Vagina (tissue), 2 donors: ENCODE measurements at places on chromosomes 4 and X. TPM values are rescaled to one million over a fixed set of nuclear protein-coding genes. Genes with fewer than 3 reads are reported as not detected.

- DNase-seq: no peak
Observed at GRCh38 chr4:147640331-147640730, 23.1 kb downstream of the TMEM184C start.

DNA sequence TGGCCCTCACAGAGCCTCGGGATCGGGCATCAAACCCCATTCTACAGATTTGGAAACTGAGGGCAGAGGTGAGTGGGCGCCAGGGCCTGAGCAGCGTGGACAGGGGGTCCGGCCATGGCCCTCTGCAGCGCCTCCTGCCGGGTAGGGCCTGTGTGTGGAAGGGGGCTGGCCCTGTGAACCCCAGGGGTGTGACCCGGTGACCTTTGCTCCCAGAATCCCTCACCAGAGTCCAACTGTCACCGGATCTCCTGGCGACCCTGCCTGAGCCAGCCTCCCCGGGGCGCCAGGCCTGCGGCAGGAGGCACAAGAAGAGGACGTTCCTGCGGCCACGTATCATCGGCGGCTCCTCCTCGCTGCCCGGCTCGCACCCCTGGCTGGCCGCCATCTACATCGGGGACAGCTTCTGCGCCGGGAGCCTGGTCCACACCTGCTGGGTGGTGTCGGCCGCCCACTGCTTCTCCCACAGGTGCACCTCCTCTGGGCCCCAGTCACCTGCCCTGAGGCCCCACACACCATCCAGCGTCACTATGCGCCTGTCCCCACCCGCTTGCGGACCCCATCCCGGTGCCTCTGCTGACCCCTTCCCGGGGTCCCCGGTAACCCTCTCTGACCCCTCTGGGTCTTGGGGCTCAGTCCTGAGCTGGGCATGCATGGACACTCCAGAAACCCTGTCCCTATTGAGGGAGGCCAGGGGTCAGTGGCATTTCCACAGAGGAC lies 4.2 kb downstream of the HGFAC start:
- DNase-seq: no peak

- DNase-seq: no peak
Observed at GRCh38 chr4:4560642-4561041, 18.8 kb upstream of the STX18 start.

DNA sequence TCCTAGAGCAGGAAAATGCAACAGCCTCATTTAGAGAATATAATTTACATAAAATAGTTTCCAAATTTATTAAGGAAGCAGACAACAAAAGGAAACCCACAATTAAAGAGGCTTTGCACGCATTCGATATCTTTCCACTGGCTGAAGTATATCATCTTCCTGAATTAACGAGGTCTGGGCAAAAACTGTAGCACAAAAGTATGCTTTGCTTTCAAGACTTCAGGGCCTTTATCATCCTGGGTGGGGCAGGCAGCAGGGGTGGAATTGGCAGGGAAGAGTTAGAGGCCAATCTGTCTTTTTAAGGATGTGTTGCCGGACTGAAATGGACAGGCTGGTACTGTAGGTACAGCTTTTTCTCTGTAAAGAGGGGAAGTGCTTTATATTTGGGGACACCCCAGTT lies 17.0 kb upstream of the STX18 start:
- DNase-seq: no peak

- DNase-seq: no peak
Observed at GRCh38 chr4:165207431-165208220, at the start of gene KLHL2. KLHL2 (plus strand) TSS chr4:165207561; CDS start chr4:165207877, 316 bp downstream.

DNA sequence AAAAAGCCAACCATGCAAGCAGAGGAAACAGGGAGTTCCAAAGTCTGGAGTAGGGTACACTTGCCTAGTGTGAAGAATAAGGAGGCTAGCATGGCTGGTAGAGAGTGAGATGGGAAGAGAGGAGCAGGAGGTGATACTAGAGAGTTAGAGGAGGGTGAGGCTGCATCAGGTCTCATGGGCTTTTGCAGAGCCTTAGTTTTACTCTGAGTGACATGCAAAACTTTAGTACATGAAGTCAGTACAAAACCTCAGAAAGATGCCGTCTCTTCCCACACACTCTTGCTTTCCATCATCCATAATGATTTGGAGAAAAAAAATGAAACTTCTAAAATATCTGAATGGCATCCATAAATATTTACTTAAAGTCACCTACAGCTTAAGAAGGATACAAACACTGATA lies 5.0 kb downstream of the OPRPN start:
- no peak for DNase-seq

- DNase-seq: no peak
Observed at GRCh38 chr4:657834-658667, 16.0 kb downstream of the ATP5ME start.

DNA sequence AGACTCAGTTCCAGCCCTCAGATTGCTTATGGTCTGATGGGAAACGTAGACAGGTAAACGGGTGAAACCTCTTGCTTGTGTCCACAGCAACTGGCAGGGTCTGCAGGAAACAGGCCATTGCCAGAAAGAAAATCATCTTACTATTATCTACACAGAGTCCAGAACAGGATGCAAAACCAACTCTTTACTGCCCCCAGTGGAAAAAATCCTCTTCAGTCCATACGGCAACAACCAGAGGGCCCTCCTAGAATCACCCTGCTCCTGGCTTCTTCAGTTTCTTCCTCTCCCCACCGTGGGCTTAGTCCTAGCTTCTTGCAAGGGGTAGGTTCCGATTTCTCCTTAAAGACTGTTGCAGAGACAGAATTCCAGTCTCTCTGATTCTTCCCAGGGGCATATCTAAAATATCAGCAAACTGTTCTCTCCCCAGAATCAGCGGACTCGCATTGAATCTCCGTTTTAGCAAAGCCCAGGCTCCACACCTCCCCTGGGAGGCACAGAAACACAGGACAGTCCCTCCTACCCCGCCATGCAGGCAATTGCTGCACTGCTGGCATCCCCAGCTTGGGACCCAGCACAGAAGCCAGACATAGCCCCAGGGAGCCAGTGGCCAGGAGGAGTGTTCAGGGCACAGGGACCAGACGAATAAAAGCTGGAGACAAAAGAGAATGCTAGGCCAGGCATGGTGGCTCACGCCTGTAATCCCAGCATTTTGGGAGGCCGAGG lies 41.0 kb upstream of the SH3RF1 start:
- DNase-seq: no peak

DNA sequence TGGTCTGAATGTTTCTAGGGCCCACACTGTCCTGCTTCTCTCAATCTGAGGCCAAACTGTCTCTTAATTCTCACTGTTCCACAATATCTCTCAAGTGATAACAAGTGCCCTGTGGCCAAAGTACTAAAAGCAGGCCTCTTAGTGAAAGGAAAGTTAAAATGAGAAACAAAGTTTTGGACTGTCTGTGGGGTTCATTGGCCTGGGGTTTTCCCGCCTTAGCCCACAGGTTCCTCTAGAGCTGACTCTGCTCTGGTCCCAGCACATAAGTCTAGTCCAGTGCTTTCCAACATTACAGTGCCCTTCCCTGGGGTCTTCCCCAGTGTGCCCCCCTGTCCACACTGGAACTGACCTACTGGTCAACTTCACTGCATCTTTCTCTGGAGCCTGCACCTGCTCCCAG lies 6.3 kb downstream of the MAGEB1 start:
- no peak for DNase-seq

DNA sequence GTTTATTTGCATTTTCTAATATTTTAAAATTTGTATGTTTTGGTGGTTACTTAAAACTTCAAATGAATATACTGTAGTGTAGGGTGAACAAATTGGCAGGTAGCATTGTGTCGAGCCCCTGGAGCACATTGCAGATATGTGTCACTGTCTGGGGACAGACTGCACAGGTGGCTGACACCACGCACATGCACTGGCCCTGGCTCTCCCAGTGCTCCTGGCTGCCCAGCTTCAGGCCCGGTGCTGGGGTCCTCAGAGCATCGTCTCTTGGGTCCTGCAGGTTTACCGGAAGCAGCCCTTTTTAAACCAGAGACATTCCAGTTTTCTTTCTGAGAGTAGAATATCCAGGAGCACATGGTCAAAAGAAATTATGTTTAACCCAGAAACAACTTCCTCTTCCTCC lies 15.6 kb downstream of the BST1 start:
- DNase-seq: no peak

DNA sequence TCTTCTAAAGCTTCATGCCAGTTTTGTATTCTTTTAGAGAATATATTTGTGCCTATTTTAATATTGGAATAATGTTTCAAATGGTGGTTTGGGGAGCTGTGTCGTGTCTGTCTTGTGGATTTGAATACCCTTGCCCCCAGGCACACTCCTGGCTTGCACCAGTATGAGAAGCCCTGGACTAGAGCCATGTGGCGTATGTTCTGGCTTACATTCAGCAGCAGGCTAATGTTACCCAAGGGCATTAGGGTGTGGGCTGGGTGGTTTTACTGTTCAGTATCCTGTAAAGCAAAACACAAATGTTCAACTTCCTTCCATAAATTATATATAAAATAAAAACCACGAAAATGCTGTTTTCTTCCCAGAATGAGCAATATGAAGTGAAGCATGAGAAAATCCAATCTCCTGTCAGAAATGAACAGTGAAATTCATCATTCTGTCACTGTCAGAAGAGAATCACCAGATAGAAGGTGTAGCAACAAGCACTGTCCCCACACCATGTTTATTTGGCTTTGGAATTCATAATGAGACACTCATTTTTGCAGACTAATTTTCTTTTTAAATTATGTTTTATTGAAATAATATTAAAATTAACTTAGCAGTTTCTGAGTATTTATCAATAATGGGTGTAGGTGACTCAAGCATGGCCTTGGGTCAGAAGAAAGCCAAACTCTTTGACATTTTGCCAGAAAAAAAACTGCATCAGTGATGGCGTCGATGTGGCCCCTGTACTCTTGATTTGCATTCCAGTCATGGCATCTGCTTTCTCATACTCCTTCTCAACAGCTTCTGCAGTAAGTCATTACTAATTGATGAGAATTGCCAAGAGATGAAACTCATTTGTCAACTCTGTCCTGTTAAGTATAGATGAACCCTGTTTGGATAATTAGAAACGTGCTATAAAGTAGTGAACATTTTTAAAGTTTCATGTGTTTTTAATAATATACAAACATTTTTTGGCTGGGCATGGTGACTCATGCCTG lies 43.8 kb downstream of the WWC2 start:
- no peak for DNase-seq

- DNase-seq: no peak
Observed at GRCh38 chr4:107058828-107059227, 22.7 kb upstream of the DKK2 start.

XPNPEP2 gene
- 22.3 TPM for total RNA-seq

OPRPN gene
- total RNA-seq: not detected

TMEM192 gene
- total RNA-seq: 7.1 TPM

MAD2L1 gene
- 2.0 TPM for total RNA-seq

TRAM1L1 gene
- total RNA-seq: 1.5 TPM

FREM3 gene
- total RNA-seq: not detected
